ENCODE measurements at places on chromosomes 11 and 22. TPM values are rescaled to one million over a fixed set of nuclear protein-coding genes. Genes with fewer than 3 reads are reported as not detected.
A peak's percentile ranks its signal among the peaks of the same experiment; 100 is the strongest.

The TRIM29 gene
- total RNA-seq: 6.9 TPM

The FXYD2 gene
- 6.6 TPM for total RNA-seq

The SLN gene
- not detected for total RNA-seq

The HTR3A gene
- total RNA-seq: 4.5 TPM

The MMP7 gene
- total RNA-seq: not detected

The HBD gene
- not detected for total RNA-seq

The CD3D gene
- total RNA-seq: 1.7 TPM

- no peak for DNase-seq
Observed at GRCh38 chr22:46764140-46764680, 1.8 kb downstream of the TBC1D22A start.

GRCh38 chr11:65445604-65446445, 23.2 kb downstream of the NEAT1 start:
- DNase-seq: peak; percentile 76

DNA sequence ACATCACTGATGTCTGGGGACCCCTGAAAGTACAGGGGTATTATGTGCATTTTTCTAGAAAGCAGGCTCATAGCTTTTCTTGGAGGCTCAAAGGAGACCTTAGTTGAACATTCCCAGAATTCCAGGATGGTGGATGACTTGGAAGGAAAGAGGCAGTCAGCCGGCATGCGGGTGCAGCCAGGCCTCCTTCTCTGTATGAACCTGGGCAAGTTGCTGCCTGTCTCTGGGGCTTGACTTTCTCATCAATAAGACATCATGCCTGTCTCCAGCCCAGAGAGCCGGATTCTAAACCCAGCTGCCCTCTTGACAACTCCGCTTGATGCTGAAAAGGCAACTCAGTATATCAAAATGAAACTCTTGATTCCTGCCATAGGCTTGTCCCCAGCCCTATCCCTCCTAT, 12.6 kb downstream of the MS4A15 start:
- DNase-seq: peak; percentile 34

- peak; percentile 4 for DNase-seq
Observed at GRCh38 chr11:117319214-117319840, 3.3 kb upstream of the BACE1 start.

- peak; percentile 93 for DNase-seq
Observed at GRCh38 chr11:8018484-8019313, 31.6 kb downstream of the EIF3F start.

GRCh38 chr22:37842015-37842793, 1.9 kb downstream of the ANKRD54 start:
- DNase-seq: no peak

DNA sequence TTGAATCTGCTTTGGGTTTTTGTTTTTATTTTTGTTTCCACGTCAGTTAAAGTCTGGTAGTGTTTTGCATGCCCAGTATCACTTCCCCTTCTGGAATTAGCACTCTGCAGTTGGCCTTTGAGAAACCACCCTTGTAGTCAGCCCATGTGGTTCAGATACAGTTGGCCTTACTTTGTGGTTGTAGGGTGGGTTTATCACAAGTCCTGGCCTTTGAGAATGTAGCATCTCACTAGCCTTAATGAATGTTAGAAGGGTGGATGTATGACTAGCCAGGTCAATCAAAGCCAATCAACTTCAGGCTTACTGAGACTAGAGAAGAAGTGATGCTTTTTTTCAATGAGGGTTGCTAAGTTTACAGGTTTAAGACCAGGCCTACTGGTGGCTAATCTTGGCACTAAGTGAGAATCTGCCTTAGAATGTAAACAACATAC, 19.8 kb downstream of the ARL14EP start:
- no peak for DNase-seq

DNA sequence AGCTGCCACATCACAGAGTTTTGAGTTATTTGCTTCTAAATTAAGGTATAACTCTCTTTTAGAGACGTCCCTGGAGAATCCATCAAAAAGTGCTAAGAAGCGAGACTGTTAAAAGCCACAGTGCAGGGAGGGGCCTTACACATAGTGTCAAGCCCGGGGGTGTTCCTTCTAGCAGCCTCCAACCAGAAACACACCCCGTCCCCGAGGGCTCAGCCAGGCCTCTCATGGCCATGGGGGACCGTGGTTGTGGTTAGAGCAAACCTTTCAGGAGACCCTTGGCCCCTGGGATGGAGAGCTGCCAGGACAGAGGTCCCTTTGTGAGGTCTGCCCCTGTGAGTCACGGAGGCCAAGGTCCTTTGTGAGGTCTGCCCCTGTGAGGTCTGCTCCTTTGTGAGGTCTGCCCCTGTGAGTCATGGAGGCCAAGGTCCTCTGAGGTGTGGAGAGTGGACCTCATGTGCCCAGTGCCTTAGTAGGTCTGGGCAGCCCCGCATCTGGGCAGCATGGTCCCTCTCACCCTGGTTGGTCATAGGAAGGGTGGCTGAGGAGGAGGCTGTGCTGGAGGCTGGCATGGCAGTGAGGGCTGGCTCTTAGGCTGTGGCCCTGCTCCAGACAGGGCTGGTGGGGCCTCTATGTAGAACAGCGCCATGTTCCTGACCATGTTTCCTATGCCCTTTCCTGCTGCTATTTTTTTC, 5.4 kb downstream of the GNAZ start:
- no peak for DNase-seq

DNA sequence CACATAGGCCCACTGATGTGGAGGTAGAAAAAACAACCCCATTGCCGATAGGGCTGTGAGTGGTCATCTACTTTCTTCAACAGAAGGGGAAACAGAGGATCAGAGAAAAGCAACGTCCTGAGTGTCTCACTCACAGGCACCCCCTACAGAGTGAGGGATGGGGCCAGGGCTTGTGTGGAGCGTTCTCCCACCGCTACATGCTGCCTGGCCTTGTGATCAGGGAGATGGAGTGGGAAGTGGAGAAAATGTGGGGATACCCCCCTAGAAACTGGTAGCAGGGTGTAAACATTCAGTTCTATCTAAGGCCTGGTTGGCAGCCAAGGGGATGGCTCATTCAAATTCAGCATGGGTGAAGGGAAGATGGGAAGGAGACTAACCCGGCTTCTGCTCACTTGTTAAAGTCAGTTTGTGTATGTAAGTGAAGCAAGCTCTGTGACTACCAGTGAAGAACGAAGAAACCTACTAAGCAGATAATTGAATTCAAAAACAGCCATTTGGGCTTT, 73.0 kb upstream of the NAV2 start:
- DNase-seq: no peak

GRCh38 chr11:62306227-62306626, 7.4 kb upstream of the SCGB1D4 start:
- no peak for DNase-seq

DNA sequence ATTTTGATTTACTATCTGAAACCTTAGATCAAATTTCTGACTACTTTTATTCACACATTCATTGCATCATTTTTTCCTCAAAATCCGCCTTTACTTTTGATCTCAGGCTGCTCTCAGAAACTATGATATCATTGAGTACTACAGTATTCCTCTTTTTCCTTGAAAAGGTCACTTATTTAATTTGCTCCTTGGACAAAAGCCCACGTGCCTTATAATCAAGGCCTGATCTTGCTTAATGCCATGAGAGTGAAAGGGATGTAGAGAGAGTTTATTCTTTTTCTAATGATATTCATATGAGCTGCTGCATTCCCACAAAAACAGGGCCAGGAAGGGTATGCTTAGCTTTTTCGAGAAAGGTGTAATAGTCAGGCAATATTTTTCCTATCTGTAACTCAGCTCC, 327.0 kb downstream of the ETS1 start:
- DNase-seq: no peak

GRCh38 chr11:441043-441417, 781 bp downstream of the ANO9 start:
- DNase-seq: no peak

DNA sequence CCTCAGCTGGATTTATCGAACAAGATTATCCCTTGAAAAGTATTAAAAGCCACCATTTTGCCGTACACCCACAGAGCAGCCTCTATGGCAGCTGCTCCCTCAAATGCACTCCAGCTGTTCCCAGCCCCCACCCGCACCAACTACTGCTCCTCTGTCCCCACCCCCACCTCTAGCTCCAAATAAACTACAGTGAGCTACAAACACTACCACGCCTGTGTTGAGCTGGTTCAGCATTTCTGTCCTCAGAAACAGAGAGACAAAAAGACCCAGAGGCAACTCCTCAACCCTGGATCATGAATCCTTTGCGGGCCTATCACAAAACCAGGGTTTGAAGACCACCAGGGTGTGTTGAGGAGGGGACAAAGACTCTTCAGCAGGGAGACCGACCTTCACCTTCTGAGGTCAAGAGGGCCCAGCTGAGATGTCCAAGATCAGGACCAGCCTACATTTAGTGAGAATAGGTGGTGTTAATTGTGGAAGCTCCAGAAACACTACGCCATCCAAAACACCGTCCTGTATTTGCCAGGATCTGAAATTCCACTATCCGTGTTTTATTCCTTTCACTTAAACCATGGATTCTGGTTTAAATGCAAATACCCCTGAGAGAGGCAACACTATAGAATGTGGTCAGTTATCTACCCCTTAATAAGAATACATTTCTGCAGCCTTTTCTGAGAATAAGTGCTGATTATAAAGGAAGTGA, 195.9 kb downstream of the DSCAML1 start:
- peak; percentile 11 for DNase-seq

DNA sequence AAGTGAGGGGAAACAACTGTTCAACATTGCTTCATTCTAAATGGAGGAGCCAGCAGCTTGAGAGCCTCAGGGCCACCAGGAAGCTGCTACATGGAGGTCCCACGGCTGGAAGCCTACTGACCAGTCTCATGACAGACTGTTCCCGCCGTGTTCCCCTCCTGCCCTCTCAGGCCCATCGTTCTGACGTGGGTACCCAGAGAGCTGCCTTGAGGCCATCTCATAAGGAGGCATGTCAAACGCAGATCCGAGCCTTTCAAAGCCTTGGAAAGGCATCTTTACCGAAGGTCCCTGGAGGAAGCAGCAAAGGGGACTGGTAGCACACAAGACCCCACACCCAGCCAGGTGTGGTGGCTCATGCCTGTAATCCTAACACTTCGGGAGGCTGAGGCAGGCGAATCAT, 8.3 kb upstream of the ARHGEF17 start:
- no peak for DNase-seq

DNA sequence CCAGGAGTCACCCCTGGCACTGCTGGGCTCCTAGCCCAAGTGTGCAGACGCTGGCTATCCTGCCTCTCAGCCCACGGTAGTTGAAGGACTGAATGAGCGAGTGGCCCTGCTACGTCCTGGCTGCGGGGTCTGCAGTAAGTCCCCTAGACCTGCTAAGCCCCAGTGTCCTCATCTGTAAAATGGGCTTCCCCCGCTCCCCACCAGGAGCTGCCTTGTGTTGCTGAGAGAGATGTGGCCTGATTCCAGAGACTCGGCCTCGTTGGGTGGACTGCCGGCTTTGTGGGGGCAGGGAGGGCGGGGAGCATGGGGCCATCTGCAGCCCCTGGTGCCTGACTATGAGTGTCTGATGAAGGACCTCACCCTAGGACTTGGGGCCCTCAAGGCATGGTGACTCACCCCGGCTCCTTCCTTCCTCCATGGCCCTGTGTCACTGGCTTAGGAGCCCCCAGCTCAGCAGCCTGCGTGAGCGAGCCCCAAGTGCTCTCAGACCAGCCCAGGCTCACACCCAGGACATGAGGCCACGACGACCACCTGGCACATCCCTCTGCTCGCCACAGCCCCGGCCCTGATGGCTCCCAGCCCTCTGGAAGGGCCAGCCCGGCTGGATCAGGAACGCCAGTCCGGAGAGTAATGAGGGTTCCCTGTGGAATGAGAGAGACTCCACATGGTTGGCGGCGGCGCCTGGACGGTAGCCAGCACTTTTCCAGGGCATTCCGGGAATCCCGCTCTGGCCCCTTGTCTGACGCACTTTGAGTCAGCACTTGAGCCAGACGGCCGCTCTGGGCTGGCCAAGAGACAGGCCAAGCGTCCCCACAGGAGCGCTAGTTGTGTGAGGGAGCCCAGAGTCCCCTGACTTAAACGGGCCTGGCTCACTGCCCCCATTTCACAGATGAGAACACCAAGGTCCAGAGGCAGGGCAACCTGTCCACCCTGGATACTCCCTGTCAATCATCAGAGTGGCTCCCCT, 50.5 kb upstream of the SHISAL1 start:
- peak; percentile 97 for DNase-seq

DNA sequence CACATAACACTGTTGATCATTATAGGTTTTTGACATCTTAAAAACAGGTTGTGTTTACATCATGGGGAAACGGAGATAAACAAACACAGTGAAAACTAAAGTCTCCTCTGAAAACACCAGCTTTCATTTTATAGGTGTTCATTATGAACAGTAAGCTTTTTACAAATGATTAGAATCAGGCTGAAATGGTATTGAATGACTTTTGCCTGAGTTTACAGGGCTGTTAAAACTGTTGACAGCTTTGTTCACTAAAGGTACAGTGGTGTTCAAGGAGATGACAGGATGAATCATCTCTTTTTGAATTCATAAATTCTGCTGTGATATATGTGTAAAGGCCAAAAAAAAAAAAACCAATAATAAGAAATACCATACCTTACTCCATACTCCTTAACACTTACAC, 184.6 kb upstream of the CNTN5 start:
- DNase-seq: no peak

DNA sequence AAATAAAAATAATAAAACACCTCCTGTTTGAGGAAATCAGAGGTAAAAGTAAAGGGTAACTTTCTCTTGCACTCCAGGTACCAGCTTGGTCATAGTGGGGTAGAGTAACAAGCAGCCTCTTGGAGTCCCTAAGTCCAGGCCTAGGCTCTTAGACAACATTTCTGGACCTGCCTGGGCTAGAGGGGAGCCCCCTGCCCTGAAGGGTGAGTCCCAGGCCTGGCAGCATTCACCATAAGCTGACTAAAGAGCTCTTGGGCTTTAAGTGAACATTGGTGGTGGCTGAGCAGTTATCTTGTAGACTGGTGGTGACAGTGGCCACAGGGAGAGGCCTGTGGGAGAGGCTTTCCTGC, 18.6 kb upstream of the OR56A3 start:
- no peak for DNase-seq

GRCh38 chr22:37300551-37301017, 18.3 kb downstream of the CYTH4 start:
- DNase-seq: no peak

DNA sequence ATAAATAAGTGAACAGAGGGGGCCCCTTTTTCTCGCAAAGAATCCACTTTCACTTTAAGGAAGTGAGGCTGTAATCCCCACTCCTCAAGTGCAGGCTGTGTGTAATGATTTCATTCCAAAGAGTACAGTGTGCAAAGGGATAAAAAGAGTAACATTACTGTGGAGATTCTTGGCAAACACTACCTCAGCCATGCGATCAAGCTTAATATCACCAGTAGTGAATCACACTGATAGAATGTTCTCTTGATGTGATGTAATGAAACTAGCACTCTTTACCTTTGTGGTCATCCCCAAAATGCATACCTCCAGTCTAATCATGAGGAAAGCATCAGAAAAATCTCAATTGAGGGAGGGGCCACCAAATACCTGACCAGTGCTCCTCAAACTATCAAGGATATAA, 246.1 kb upstream of the CHORDC1 start:
- no peak for DNase-seq

Data from sigmoid colon (tissue), 7 donors.